Mesenteric fat pad (tissue), 1 donor: ENCODE measurements at places on chromosomes 5 and 9. TPM values are rescaled to one million over a fixed set of nuclear protein-coding genes. Genes with fewer than 3 reads are reported as not detected.

DNA sequence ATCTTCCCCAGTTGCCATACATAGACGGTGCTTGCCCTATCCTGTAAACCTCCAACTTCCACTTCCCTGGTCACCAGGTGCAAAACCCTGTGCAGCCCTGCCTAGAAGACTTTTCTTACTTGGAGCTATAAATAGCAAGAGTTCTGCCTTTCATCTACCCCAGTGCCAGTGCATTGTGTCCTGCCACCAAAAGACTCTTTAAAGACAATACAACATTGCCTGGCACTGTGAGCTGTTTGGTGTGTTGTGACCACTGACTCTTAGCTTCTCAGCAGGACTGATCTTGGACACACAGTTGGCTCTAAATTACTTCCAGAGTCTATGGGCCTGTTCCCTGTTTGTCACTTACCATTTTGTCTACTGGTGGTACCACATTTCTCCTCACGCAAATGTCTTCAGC, 608.1 kb downstream of the CDH9 start:
- no peak for DNase-seq

DNA sequence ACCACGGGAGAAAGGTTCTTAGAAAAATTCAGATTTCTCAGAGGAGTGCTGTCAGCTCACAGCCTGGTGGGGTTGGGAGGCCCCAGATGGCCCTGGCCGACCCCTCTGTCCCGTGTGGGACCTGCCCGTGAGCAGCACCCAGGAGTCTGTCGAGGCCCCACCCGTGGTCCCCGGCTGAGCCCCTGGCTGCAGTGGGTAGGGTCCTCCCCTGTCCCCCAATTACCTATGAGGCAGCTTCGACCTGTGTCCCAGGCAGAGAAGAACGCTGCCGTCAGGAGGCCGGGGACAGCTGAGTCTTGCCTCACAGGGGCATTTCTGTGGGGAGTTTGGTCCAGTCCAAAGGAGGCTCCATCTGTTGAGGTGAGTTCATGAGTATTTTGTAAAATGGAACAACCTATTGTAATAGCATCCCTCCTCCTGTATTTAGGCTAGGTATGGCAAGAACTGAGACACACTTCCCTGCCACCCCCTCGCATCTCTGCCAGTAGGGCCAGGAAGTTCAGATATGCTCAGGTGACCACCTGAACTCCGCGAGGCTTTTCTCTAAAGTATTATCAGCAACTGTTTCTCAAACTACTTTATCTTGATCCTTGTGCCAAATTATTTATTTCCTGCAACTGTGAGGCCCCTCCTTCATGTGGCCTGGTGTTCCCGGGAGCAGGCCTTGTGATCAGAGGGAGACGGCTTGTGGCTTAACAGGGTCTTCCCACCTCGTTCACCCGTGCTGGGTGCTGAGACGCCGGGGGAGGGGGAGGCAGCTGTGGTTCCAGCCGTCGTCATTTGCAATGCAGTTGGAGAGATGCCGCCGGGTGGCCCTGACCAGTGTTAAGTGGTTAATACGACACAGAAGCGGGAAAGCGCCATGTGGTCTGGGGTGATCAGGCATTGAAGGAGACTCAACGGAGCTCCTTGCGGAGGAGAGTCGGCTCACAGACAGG, 1.7 kb downstream of the AHRR start:
- peak; percentile 71 for DNase-seq

- no peak for DNase-seq
Measured at GRCh38 chr9:120774719-120775118, 18.5 kb downstream of the FBXW2 start.

- peak; percentile 33 for DNase-seq
Measured at GRCh38 chr9:33131790-33132772, 35.1 kb downstream of the B4GALT1 start.

GRCh38 chr5:154390746-154391359, 54.9 kb upstream of the SAP30L start:
- DNase-seq: no peak

GRCh38 chr5:17290540-17290974, 73.1 kb downstream of the BASP1 start:
- DNase-seq: no peak

GRCh38 chr9:123940721-123941523, 11.0 kb upstream of the DENND1A start:
- DNase-seq: no peak

GRCh38 chr5:109163336-109163735, 246.4 kb downstream of the PJA2 start:
- no peak for DNase-seq

DNA sequence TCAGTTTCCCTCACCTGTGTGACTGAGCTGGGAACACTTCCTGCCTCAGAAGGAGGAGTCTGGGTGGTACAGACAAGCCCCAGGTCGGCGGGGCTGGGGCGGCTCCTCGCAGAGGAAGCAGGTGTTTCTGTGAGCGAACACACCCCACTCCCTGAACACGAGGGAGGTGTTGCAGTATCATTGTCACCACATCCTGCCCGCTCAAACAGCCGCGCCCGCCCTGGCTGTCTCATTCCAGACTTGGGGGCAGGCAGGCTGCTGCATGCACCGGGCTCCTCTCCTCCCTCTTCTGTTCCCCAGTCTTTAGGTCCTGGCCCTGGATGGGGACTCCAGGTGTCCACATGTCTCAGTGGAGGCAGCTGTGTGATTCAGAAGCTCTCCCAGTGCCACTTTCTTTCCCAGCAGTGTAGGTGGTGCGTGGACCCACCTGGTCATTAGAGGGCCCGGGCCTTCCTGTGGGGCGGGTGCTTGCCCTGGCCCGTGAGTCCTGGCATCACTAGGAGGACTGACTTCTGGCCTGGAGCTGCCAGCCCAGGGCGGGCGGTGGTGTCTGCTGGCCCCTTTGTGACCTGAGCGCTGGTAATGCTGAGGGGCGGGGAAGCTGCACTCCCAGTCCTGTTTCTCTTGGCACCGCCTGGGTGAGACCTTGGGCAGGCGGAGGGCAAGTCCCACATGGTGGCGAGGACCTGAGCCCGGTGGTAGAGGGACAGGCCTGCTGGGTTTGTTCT, 18.3 kb upstream of the PHYHD1 start:
- DNase-seq: no peak

Gene TUSC1
- total RNA-seq: 15.7 TPM

Gene LCN12
- total RNA-seq: not detected

Gene CYLC2
- not detected for total RNA-seq

Gene PCSK5
- 79.6 TPM for total RNA-seq

Gene CETN3
- 9.8 TPM for total RNA-seq
